ENCODE measurements at places on chromosomes 3 and 15. TPM values are rescaled to one million over a fixed set of nuclear protein-coding genes. Genes with fewer than 3 reads are reported as not detected.

The RNU5B-1 gene
- total RNA-seq, result not detected

The CLDN16 gene
- 0.89 TPM for total RNA-seq

The NR2F2 gene
- 5.9 TPM for total RNA-seq

The BFSP2 gene
- not detected for total RNA-seq

The ECE2 gene
- total RNA-seq, result not detected

The TRPC1 gene
- total RNA-seq, result 4.7 TPM

The GPR160 gene
- 7.2 TPM for total RNA-seq

DNA sequence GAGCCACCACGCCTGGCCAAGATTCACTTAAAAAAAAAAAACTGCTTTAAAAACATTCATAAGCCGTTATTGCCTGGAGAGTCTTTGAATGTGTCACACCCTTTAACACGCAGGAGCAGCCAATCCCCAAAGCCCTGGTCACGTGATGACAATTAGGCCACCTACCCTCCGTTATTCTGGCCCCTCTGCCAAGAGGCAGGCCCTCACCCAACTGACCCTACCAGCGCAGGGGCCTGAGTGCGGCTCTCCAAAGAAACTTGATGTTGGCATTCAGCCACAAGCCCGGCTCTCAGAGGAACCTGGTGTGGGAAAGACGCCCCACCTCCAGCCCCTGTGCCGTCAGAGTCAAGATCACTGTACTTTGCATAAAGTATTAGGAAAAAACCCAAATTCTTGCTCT lies 11.6 kb upstream of the MUC4 start:
- no peaks in the 10 kb centered on the region for H3K27me3 ChIP-seq
- DNase-seq, result no peak
- H3K4me3 ChIP-seq, result no peak overlapping the region

DNA sequence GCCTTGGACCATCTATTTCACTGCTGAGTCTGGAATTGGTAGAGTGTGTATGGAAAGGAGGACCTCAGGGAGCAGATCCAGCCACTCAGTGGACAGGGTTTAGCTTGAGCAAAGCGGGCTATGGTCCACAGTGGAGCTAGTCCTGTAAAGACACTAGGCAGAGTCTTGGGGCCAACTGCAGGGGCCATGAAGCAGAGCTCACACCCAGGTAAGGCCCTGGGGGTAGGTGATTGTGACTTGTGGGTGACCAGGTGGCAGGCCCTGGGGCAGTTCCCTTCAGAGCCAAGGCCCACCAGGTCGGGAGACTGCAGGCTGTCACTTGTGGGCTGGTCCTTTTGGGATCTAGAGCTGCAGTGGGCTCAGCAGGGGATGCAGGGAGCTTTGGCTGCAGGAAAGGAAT lies 80.8 kb upstream of the EPHB3 start:
- H3K36me3 ChIP-seq, result no peaks in the 10 kb centered on the region
- H3K4me3 ChIP-seq, result no peak overlapping the region
- no peak for DNase-seq
- no peak overlapping the region for H3K27ac ChIP-seq

DNA sequence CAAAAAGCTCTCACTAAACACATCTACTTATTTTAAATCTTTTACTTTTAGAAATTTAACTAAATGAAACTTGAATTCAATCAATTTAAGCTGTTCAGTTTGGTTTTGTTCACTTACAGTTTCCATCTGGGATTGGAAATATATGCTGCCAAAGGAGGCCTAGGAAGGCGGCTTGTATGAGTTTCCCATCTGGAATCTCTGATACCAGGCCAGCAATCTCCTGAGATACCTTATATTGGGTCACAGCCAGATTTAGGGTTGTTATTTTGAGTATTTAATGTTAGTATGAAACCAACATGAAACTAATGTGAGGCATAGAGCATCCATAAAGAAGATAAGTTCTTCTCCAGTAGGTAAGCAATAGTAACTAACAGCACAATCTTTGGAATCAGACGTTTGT lies 94.6 kb downstream of the GMNC start:
- H3K36me3 ChIP-seq, result no peaks in the 10 kb centered on the region
- H3K27me3 ChIP-seq, result no peaks in the 10 kb centered on the region
- H3K4me1 ChIP-seq, result no peaks in the 10 kb centered on the region
- no peak overlapping the region for H3K27ac ChIP-seq

DNA sequence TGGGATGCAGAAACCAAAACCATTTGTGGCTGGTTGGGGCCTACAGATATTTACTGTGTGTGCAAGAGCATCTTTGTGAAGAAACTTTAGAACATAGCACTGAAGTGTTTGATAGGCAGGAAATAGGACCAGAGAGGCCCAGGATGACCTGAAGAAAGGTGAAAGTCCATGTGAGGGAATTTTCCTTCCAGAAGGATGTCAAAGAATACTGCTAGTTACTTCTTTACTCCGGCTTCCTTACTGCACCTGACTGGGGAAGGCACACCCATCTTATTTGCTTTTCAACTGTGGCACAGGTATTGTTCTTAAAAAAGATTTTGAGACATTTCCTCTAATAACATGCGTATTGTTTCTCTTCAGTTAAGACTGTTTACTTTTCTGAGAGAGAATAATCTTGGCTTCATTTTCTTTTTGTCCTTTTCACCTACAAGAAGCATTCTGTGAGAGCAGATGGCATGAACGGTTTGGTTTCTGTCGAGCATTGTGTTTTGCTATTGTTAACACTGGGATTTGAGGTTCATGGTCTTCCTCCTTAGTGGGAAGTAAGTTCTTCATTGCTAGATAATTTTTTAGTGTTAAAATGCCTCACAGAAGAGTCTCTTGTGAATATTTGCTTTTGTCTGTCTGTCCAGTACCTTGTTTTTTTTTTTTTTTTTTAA lies 71.5 kb downstream of the SLCO3A1 start:
- H3K36me3 ChIP-seq, result no peaks in the 10 kb centered on the region
- H3K27me3 ChIP-seq, result no peaks in the 10 kb centered on the region
- no peak for DNase-seq
- H3K4me3 ChIP-seq, result no peak overlapping the region
- no peaks in the 10 kb centered on the region for H3K4me1 ChIP-seq

GRCh38 chr15:74417225-74417624 lies 16.5 kb downstream of the SEMA7A start:
- no peaks in the 10 kb centered on the region for H3K36me3 ChIP-seq
- no peak for DNase-seq
- no peak overlapping the region for H3K4me3 ChIP-seq
- H3K27ac ChIP-seq, result no peak overlapping the region

DNA sequence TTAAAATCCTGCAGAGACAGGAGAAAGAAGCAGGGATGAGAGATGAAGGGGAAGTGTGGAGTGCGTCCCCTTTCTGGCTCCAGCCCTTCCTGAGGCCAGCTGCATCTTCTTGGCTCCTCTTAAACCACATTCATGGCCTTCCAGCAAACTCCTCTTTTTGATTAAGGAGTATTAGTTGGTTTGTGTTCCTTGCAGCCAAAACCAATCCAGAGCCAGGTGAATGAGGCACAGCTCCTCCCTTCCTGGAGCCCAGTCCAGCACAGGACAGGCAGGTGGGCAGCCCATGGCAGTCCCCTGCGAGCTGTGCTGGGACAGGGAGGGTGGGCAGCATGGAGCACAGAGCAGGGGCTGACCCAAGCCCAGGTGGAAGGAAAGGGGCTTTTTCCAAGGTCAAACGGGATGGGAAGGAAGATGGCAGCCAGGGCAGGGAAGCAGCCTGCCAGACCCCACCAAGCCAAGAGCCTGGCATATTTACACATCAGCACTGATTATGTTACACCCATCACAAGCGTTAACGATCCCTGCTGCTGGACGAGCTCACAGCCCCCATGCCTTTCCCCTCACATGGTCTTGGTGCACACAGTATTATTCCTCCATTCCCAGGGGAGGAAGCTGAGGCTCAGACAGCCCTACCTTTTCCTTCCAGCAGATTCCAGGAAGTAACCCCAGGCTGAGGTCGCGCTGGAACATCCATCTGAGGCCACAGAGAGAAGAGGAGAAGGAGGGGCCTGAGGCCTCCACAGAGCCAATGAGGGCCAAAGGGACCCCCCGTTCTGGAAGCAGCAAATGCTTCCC lies 175.6 kb downstream of the SMAD6 start:
- H3K4me1 ChIP-seq, result no peaks in the 10 kb centered on the region
- H3K4me3 ChIP-seq, result no peak overlapping the region

GRCh38 chr3:177470197-177470941 lies 273.1 kb upstream of the TBL1XR1 start:
- no peaks in the 10 kb centered on the region for H3K36me3 ChIP-seq
- DNase-seq, result no peak
- H3K27me3 ChIP-seq, result no peaks in the 10 kb centered on the region
- H3K27ac ChIP-seq, result no peak overlapping the region
- H3K4me3 ChIP-seq, result no peak overlapping the region
- no peaks in the 10 kb centered on the region for H3K4me1 ChIP-seq

DNA sequence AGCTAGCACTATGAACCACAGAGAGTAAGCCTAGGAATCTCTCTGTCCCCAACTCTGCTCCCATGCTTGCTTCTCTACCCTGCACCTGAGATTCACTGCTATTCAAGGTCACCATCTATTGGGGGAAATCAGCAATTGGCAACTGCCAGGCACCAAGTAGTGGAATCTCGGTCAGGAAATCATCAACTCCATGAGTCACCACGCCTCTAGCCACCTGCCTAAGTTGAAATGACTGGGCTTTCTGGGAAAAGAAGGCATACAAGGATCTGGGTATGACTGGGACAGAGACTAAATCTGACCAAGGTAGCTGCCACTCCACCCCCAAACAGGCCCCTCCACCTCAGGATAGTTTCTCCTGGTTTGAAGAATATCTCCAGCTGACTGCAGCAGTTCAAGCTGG lies 464.1 kb upstream of the CBLB start:
- no peaks in the 10 kb centered on the region for H3K27me3 ChIP-seq
- H3K4me1 ChIP-seq, result no peaks in the 10 kb centered on the region
- H3K27ac ChIP-seq, result no peak overlapping the region
- no peaks in the 10 kb centered on the region for H3K36me3 ChIP-seq
- no peak overlapping the region for H3K4me3 ChIP-seq

- H3K27me3 ChIP-seq, result no peaks in the 10 kb centered on the region
- no peaks in the 10 kb centered on the region for H3K36me3 ChIP-seq
- H3K4me1 ChIP-seq, result peaks cover 24% of the 10 kb centered on the region
- H3K27ac ChIP-seq, result no peak overlapping the region
- no peak for DNase-seq
Measured at GRCh38 chr15:101254157-101255050, 2.6 kb upstream of the CHSY1 start.

GRCh38 chr3:57658536-57658935 lies 34.3 kb downstream of the DENND6A start:
- no peak overlapping the region for H3K4me3 ChIP-seq
- peaks cover 2% of the 10 kb centered on the region for H3K36me3 ChIP-seq
- DNase-seq, result no peak
- no peaks in the 10 kb centered on the region for H3K4me1 ChIP-seq
- H3K27me3 ChIP-seq, result no peaks in the 10 kb centered on the region

GRCh38 chr3:188125076-188125475 lies 28.9 kb upstream of the LPP start:
- H3K4me1 ChIP-seq, result no peaks in the 10 kb centered on the region
- no peaks in the 10 kb centered on the region for H3K36me3 ChIP-seq
- no peak overlapping the region for H3K27ac ChIP-seq

DNA sequence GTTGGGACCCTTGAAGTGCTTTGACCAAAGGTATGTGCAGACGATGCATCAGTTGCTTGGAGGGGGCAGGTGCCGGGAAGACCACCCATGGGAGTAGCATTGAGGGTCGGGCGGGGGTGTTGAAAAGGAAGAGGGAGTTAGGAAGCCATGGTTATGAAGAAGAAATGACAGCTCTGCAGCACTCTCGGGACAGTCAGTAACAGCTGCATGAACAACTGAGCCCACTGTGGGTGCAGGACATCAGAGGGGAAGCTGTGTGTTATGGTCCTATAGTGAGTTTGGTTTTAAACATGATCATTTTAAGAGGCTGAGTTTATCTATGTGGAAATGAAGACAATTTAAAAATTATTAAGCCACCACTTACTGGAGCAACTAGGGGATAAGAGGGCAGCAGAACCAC lies 17.6 kb downstream of the ST8SIA2 start:
- H3K36me3 ChIP-seq, result no peaks in the 10 kb centered on the region
- no peak overlapping the region for H3K27ac ChIP-seq
- DNase-seq, result no peak
- H3K27me3 ChIP-seq, result no peaks in the 10 kb centered on the region

Data from liver (tissue), 10 donors.